ENCODE measurements at places on chromosomes 11 and 22.
A peak's percentile ranks its signal among the peaks of the same experiment; 100 is the strongest.

GRCh38 chr22:29081517-29082236, 8.8 kb downstream of the KREMEN1 start:
- DNase-seq = no peak

GRCh38 chr11:67033661-67034166, 10.8 kb downstream of the SYT12 start:
- DNase-seq = peak; percentile 99

GRCh38 chr11:372809-373715, 3.8 kb downstream of the B4GALNT4 start:
- DNase-seq = no peak

- DNase-seq = no peak
Observed at GRCh38 chr22:48900626-48901025, 927.0 kb downstream of the BRD1 start.

- DNase-seq = peak; percentile 56
Observed at GRCh38 chr11:60844045-60844869, 2.3 kb downstream of the CCDC86 start.

DNA sequence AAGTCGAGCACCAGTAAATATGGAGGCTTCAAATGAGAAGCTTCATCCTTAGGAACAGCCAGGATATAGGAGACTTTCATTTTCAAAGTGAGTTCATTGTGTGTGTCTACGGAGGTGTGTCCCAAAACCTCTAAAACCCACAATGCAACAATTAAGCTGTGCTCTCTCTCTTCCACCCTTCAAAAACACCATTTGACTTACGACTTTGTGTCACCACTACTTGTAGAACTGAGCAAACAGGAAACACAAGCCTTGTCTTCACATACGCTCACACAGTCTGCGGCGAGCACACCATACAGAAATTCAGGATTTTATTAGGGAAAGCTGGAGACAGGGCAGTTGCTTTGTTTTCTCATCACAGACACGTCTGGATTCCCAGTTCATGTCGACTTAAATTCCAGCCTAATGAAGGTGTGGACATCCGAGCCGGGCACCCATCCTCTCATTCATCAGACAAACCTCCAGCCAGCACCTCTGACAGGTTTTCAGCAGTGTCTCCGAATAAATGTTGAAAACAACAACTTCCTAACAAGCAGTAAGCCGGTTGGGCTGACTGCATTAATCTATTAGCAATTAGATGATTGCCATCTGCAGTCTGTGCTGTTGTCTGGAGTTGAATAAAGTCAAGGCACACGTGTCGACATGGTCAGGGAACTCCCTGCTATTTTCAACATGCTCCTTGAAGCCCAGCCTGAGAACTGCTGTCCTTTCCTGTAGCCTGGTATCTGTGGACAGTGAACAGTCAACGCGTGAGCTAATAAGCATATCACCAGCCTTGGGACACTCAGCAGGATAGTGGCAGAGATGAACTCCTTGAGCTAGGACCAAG, 1411.1 kb downstream of the BRD1 start:
- no peak for DNase-seq

GRCh38 chr11:115933564-115933963, 429.3 kb upstream of the CADM1 start:
- DNase-seq = no peak

DNA sequence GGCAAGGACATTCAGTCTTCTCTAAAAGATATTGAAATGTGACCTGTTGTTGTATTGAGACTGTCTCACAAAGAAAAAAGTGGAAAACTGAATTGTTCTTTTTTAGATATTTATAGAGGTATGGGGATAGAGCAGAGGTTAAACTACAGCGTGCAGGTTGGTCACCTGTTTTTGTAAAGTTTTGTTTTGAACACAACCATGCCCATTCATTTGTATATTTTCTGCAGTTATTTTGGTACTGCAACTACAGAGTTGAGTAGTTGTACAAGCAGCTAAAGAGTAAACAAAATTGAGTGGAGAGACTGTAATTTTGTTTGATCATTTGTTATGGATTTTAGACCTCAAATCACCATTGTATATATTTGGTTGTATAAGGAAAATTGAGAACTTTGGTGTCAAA, 11.3 kb downstream of the EED start:
- DNase-seq = no peak

GRCh38 chr22:30943368-30943767, 25.2 kb downstream of the MORC2 start:
- DNase-seq = no peak

DNA sequence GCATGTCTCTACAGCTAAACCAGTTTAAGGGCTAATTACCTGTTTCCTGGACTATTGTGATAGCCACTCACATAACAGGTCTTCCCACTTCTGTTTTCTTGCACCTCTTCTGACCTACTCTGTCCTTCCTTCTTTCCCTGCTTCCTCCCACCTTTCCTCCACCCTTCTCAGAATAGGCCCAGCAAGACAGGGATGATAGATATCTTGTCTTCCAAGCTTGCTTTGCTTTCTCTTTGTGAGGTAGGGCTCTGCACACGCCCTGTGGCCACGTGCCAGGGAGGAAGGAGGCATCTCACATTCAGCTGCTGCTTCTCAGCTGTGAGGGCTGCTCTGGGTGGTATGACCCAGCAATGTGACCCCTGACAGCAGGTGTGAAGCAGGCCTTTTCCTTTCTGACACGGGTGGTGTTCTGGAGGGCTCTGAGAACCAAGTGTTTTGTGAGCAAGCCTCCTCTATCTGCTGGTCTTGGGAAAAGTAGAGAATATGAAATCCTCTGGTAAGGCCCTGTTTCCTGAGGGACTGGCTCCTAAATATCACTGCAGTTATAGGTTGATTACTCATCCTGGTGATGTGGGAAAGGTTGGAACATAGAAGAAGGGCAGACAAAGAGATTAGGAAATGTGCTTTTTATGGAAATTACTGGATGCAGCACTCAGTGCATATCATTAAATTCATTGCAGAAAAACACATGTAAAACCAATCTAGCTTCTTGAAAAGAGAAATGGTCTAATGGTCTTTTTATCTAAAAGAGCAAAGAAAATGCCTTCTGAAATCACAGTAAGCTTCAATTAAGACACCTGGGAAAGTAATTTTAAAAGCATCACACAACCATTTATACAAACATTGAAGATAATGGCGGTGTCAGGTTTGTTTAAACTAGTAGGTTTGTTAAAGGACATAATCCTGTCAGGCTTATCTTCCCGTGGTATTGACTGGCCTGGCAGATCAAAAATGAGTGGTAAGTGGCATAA, 8.5 kb downstream of the AMOTL1 start:
- peak; percentile 74 for DNase-seq

DNA sequence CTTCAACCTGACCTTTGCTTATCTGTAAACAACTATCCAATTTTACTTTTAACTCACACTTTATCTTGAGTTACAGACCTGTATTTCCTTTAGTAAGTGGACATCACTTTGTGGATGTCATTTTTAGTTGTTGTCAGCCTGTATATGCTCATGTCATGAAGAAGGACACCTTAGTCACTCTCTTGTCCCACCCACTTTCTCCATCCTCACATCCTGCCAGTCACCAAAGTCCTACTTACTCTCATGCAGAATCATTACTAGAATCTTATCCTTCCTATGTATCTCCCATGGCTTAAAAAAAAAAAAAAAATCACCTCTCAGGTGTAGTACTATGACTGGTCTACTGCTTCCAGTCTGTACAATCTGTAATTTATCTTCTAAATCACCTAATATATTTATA, 43.3 kb downstream of the SESN3 start:
- no peak for DNase-seq

- peak; percentile 73 for DNase-seq
Observed at GRCh38 chr22:43867839-43868635, 5.7 kb upstream of the SULT4A1 start.

DNA sequence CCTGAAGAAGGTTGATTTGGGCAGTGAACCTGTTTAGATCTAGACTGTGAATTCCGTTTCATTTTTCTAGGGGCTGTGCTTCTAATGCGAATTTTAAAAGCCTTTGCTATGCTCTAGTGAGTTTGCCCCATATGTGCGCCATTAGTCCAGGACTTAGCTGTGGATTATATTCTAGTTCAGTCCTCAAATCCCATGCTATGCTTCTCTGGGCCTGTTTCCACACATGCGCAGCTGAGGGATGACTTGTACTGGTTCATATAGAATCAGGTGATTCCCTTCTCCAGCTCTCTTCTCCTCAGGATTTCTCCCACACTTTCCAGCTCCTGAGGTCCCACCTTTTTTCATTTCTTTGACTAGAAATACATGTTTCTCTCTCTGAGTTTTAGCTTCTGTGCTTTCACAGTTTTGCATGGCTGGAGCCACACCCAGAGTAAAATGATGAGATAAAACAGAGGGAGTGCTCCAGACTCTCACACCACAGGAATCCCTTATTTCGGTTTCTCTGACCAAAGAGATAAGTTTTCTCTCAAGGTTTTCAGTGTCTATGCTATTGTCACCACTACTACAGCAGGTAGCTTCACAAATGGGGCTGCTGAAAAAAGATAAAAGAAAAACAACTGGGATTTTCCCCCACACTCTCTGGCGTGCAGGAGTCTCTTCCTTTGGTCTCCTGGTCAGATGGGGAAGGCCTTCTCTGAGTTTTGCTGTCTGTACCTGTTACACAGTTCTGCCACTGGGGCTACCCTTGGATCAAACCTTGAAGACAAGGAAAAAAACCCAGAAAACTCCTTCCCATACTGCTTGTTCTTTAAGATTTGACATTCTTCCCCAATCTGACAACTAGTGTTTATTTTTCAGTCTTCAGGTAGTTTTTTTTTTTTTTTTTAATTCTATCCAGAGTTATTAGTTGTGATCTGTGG, 96.2 kb upstream of the TEAD1 start:
- DNase-seq = no peak

- no peak for DNase-seq
Observed at GRCh38 chr11:113667801-113668200, 38.3 kb downstream of the TMPRSS5 start.

GRCh38 chr22:17703811-17704210, 65.3 kb downstream of the BCL2L13 start:
- peak; percentile 55 for DNase-seq

DNA sequence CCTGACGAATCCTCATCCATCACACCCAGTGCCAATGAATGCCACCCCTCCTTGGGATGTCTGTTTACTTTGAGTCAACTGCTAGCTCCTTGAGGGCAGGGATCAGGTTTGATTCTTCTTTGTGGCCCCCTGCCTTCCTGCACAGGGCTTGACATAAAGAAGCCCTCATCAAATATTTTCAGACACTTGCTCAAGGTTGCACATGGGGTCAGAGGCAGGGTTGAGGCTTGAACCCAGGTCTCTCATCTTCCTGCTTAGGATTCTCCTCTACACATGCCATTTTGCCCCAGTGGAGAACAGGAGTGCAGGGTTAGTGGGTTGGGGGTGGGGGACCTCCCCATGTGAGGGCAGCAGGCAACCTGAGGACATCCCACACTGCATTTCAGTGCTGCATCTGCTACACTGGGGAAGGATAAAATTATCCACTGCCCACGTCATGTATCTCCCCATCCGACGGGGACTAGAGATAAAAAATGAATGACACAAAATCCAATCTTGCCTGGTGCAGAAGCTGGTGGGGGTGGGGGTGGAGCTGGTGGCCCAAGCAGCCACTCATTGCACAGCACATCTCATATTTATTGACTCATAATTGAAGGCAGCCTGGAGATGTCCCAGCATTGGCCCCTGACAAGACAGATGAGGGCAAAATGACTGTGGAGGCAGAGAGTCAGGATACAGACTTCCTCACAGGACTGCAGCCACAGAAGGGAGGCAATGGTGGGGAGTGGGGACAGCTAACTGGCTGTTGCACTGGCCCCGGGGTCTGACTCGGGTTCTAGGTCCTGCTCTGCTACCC, 41.3 kb downstream of the NEU3 start:
- DNase-seq = peak; percentile 45

DNA sequence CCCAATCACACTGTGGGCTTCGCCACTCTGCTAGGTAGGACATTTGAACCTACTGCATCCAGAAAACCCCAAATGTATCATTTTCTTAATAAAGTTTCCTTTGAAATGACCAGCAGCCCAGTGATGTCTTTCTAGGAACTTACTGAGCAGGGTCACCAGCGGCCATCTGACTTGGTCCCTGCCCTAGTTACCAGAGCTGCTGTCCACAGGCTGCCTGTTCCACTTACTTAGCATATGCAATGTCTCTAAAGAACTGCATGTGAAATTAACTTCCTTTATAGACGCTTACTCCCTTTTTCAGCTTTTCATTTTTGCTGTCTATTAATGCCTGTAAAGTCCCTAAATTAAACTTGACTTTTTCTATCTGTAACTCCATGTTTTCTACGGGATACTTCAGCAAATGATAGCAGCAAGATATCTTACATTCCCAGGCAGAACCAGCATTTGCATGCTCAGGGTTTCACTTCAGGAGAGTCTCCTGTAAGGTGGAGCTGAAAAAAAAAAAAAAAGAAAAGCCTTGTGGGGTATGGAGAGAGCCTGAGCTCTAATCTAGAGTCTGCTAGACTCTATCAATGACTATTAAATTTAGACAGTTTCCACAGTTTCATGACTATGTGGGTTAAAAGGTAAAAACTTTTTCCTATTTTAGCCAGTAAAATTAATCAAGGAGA, 125.0 kb downstream of the FAT3 start:
- no peak for DNase-seq

- DNase-seq = peak; percentile 67
Observed at GRCh38 chr22:28949788-28950187, 66.4 kb downstream of the ZNRF3 start.

- no peak for DNase-seq
Observed at GRCh38 chr11:114281388-114281956, 14.7 kb upstream of the NNMT start.

- no peak for DNase-seq
Observed at GRCh38 chr11:10502065-10502680, 38.8 kb downstream of the RNF141 start.

- DNase-seq = peak; percentile 61
Observed at GRCh38 chr11:5234381-5234834, at the start of gene HBD. HBD (minus strand) TSS chr11:5234483; CDS start chr11:5234433, 50 bp downstream.

DNA sequence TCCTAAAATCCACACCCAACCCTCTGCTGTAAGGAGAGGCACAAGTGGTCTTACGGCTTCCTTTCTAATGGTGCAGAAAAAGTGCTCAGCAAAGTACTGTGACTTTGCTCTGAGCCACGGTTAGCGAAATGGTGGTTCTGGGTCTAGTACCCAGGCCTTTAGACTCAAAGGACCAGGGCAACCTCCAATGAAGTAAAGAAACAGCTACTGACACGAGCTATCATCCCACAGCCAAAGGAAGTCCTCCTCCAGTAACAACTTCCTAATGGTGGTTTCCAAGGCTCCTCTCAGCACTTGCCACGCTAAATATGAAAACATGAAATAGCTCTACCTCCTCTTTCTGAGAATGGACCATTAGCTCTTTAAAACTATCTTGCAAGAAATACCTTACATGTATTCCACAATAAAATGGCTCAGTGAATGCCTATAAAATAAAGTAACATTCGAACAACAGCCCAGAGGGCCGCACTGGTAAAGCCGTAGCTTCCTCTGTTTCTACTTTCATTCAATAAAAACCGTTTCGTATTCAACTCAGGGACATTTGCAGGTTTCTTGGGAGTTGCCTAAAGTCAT, 122.4 kb downstream of the ETS1 start:
- no peak for DNase-seq

Measured in IMR-90 (cell line).